T-cell (primary cell): ENCODE measurements at places on chromosomes 12 and 14. TPM values are rescaled to one million over a fixed set of nuclear protein-coding genes. Genes with fewer than 3 reads are reported as not detected.

MIP gene
- total RNA-seq = not detected

PRB2 gene
- not detected for total RNA-seq

TC2N gene
- total RNA-seq = 217 TPM

MYO1A gene
- 0.54 TPM for total RNA-seq

MRPL51 gene
- total RNA-seq = 80.3 TPM

LRRK2 gene
- total RNA-seq = 1.9 TPM

C12orf42 gene
- 16.9 TPM for total RNA-seq

DPPA3 gene
- not detected for total RNA-seq

ZFHX2 gene
- 0.28 TPM for total RNA-seq

GPR84 gene
- total RNA-seq = not detected

NPAS3 gene
- not detected for total RNA-seq

ARHGDIB gene
- 938 TPM for total RNA-seq

KRT6C gene
- total RNA-seq = not detected

OR6C6 gene
- total RNA-seq = not detected

CCDC197 gene
- not detected for total RNA-seq

KCNJ8 gene
- total RNA-seq = not detected

RPGRIP1 gene
- not detected for total RNA-seq

TM9SF1 gene
- 29.5 TPM for total RNA-seq

ART4 gene
- total RNA-seq = not detected

PTPN6 gene
- 233 TPM for total RNA-seq

NUBPL gene
- 6.8 TPM for total RNA-seq

GZMH gene
- 21.3 TPM for total RNA-seq

SLC17A8 gene
- not detected for total RNA-seq

TMEM132D gene
- total RNA-seq = not detected

EXOC3L4 gene
- total RNA-seq = not detected

DENR gene
- 50.6 TPM for total RNA-seq

MANSC4 gene
- total RNA-seq = not detected

KRT83 gene
- total RNA-seq = not detected

FOS gene
- 20.4 TPM for total RNA-seq

SYNDIG1L gene
- total RNA-seq = not detected

OTUB2 gene
- 0.57 TPM for total RNA-seq

ORAI1 gene
- total RNA-seq = 59.0 TPM

AKAP5 gene
- total RNA-seq = 0.55 TPM

CMA1 gene
- total RNA-seq = not detected

CLEC4D gene
- not detected for total RNA-seq

WSCD2 gene
- 0.69 TPM for total RNA-seq

TAS2R42 gene
- total RNA-seq = not detected

SLCO1B1 gene
- total RNA-seq = not detected

ST8SIA1 gene
- 11.1 TPM for total RNA-seq

KRT75 gene
- not detected for total RNA-seq

GUCY2C gene
- total RNA-seq = not detected

RTL1 gene
- not detected for total RNA-seq

CD163 gene
- 0.73 TPM for total RNA-seq

FSCB gene
- not detected for total RNA-seq

MRPL42 gene
- total RNA-seq = 35.1 TPM

PLXNC1 gene
- total RNA-seq = 12.9 TPM

P2RX2 gene
- not detected for total RNA-seq

DDX47 gene
- total RNA-seq = 141 TPM

SLC7A8 gene
- total RNA-seq = 1.9 TPM

FGF23 gene
- total RNA-seq = not detected
